ENCODE measurements at places on chromosomes 13 and 19.

DNA sequence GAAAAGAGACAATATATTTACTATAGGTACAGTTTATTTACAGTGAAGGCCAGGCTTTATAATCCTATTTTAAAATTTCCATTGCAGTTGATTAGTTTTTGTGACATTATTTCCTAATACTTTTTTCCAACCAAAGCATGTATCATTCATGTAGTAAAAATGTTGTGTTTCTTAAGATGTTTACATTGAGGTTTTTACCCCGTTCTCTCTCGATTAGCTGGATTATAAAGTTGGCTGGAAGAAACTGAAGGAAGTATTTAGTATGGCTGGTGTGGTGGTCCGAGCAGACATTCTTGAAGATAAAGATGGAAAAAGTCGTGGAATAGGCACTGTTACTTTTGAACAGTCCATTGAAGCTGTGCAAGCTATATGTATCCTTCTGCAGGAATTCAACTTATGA lies 21.2 kb downstream of the HNRNPM start:
- no peak for DNase-seq

DNA sequence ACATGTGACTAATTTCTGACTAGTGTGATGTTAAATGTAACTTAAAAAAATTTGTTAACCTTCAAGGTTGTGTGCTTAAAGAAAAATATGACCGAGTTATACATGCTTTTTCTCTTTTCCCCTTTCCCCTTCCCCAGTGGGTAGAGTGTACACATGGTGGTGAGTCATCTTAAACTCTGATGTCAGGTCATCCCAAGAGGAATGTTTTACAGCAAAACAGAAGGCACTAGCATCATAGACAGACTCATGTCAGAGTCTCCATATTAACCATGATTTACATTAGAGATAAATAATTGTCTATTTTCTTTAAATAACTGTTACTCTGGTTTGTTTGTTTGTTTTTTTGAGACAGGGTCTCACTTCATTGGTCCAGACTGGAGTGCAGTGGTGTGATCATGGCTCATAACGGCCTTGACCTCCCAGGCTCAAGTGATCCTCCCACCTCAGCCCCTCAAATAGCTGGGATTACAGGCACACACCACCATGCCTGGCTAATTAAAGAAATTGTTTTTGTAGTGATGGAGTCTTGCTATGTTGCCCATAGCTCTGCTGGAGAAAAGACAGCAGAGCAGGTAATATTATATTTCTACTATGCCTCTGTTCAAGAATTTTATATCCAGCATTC lies 160.4 kb upstream of the PCDH9 start:
- DNase-seq: no peak

GRCh38 chr13:35988648-35989081 lies 142.5 kb downstream of the DCLK1 start:
- DNase-seq: no peak

DNA sequence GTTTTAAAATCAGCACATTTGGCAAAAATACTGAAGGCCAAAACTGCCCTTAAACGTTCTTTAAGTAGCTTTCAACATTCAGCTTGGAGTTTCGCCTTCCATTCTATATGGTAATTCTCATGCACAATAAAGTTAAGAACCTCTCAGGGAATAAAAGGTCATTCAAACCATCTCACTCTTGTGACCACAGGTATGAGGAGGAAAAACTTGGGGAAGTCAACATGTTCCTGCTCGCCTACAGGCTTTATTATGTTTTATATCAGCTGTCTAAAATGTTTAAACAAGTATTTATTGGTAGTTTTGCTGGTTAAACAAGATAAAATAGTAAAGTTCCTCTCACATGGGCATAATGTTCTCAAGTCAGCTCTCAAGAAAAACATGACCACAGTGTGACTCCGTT lies 19.9 kb upstream of the TM9SF2 start:
- DNase-seq: no peak

- DNase-seq: no peak
These were observed 4.3 kb downstream of the SPHK2 start for GRCh38 chr19:48623556-48624066.

- no peak for DNase-seq
These were observed 64.8 kb upstream of the DOCK9 start for GRCh38 chr13:99042521-99043250.

DNA sequence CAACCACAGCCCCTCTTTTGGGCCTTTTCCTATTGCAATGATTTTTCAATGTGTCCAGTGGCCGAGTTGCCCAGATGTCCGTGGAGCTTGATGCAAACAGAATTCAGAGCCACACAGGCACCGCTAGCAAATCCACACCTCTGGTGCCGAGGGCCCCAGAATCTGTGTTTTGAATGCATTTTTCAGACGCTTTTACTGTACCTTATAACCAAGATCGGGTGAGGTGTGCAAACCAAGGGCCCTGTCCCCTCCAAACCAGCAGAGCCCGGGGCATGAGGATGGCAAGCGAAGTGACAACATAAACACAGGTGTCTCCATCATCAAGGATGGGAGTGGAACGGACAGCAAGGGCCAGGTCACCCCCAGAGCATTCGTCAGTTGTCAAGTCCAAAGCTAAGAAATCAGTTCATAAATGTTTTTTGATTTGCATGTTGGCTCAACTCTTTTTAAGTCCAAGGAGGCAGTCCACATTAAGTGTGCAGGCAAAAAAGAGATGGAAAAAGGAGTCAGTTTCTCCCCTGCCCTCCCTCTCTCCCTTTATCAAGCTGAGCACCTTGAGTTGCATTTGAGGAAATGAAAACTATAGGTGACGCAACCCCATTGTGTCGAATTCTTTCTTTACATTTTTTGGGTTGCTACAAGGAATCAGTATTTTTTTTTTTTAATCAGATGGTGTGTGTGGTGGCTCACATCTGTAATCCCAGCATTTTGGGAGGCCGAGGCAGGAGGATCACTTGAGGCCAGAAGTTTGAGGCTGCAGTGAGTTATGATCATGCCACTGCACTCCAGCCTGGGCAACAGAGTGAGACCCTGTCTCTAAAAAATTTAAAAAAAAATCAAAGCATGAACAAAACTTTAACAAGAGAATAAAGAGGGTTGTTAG lies 2.9 kb downstream of the CCDC8 start:
- no peak for DNase-seq

DNA sequence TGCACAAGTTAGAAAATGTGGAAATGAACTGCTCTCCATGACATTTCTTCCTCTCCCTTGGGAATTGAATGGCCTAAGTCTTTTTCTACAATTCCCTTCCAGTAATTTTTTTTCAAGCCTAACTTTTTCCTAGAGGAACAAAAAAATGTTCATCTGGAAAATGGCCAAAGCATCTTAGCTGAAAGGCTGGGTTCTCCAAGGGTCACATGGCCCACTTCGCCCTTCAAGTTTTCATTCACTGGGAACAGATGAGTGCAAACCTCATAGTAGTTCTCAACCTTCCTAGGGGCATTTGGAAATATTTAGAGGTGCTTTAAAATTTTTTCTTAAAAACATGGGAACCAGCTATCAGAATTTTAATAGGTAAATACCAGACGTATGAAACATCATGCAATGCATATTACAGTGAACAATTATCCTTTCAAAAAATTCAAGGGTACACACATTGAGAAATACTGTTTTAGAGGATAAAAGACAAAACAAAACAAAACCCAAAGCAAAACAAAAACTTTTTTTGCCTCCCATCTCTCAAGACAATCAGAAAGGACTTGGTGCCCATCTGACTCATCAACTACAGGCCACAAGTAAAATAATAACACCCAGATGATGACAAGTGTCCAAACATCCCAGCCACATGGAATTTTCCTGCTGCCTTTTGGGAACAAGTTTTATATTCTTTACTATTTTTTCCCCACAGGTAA lies 208.8 kb downstream of the SLITRK6 start:
- no peak for DNase-seq

GRCh38 chr13:33775339-33776108 lies 42.4 kb upstream of the RFC3 start:
- DNase-seq: no peak

- DNase-seq: peak; percentile 64
These were observed at the start of gene RAB20 for GRCh38 chr13:110561344-110562035. RAB20 (minus strand) TSS chr13:110561722; CDS start chr13:110561519, 203 bp downstream.
